Cardiac septum (tissue), 1 donor: ENCODE measurements at places on chromosomes 12 and 14.

- DNase-seq = no peak
These were observed 19.7 kb downstream of the ELK3 start for GRCh38 chr12:96213869-96214268.

GRCh38 chr12:75781532-75782046 lies 250.0 kb downstream of the PHLDA1 start:
- DNase-seq = no peak

DNA sequence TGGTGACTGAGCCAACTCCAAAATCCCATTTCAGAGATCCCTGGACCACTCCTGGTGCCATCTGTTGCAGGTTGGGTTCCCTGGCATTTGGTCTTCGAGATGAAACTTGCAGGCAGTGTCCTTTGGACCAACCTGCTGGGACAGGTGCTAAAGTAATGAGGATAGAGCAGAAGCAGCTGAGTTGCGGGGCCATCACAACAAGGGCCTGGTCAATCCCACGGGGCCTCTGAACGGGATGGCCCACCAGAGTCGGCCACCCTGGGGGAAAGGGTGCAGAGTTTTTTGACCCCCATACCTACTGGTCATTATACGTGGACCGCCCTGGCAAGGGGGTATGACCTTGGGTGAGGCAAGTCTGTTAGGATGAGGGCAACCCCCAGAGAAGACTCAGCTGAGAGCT lies 39.3 kb downstream of the DLK1 start:
- peak; percentile 36 for DNase-seq

DNA sequence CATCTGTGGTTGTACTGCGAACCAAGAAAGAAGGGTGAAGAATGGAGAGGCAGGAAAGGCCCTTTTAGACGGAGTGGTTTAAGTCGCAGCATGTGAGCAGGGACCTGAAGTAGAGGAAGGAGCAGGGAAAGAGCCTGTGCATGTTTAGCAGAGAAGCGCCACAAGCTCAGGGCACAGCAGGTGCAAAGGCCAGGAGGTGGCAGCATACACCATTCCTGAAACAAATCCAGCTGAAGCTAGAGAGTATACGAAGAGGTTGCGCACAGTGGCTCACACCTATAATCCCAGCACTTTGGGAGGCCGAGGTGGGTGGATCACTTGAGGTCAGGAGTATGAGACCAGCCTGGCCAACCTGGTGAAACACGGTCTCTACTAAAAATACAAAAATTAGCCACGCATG lies 49.9 kb downstream of the HELB start:
- DNase-seq = no peak
